ENCODE measurements at places on chromosomes 2 and 18.

DNA sequence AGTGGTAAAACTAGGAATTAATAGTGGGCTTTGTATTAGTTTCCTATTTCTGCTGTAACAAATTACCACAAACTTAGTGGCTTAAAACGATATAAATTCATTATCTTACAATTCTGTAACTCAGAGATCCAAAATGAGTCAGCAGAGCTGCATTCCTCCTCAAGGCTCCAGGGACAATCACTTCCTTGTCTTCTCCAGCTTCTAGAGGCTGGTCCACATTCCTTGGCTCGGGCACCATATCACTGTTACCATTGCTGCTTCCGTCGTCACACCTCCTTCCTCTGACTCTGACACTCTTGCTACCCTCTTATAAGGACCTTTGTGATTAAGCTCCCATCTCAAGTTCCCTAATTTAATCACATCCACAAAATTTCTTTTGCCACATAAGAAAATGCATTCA lies 567.8 kb upstream of the KLHL29 start:
- peak; percentile 12 for DNase-seq

DNA sequence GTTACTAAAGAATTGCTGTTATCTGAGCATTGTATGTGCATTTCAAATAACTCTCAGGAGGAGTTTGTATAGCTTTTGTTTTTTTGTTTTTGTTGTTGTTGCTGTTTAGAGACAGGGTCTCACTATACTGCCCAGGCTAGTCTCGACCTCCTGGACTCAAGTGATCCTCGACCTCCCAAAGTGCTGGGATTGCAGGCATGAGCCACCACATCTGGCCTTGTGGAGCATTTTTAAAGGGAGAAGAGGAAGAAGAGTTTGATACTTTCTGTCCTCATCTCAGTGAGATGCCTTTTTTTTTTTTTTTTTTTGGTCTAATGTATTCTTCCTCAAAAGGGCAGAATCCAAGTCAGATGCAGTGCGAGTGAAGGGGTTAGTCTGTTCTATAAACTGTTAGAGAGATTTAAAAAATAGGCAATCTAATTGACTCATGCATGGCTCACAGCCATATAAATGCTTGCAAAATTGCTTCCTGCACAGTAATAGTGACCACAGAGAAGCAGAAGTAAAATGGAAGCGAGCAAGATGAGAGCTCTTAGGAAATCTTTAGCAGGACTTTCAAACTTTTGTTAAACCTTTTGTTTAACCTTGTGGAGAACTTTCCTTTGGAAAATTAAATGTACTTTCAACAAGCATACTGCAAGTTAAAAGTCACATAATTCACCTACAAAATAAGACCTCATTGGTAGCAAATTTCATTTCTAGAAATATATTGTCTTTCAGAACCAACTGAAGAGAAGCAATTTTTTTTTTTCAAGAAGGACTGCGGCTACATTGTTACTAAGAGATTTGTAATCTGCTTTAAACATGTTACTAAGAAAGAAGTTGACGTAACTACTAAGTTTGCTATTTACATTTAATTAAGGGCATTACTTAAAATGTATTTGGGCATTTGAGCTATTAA lies 52.3 kb upstream of the ROCK1 start:
- DNase-seq, result peak; percentile 90

DNA sequence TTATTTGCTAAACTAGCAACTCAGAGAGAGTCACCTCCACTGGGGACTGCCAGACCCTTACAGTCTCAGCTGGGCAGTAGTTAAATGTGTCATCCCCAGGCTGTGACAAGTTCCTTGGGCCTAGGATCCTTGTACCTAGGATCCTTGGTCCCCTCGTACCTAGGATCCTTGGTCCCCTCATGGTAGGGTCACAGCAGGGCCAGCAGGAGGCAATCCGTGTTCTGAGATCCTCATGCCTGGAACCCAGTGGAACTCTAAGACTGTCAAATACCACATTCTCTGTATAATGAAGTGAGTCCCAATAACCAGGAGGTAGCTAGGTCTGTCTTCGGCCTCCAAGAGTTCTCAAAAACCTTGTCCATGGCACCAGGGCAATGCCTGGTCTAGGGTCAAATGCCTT lies 60.8 kb downstream of the LYPD6B start:
- DNase-seq, result no peak

DNA sequence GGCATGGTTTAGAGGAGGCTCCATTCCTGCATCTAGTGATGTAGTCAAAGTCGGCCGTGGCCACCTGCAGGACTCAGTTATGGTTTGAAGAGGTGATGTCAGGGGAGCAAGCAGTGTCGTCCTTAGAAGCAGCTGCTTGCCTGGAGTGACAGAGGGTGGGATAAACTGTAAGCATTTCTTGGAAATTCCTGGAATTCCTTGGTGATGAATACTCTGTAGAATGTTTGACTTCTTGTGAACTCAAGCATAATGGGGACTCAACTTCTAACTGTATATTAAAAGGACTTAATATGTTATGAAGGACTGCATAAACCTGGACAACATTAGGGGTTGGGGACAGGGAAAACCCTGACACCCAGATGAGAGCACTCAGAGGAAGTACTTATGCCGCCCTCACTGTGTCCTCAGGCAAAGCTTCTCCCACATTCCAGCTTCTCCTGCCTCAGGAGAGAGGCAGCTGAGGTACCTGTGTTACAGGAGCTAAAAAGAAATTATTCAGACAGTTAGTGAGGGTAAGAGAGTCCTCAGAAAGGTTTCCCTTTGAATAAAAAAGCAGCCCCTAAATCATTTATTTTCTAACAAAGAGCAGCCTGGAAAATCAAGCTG lies 459.9 kb upstream of the CELF4 start:
- peak; percentile 16 for DNase-seq

- no peak for DNase-seq
Observed at GRCh38 chr2:138223319-138223718, 259.0 kb downstream of the HNMT start.

DNA sequence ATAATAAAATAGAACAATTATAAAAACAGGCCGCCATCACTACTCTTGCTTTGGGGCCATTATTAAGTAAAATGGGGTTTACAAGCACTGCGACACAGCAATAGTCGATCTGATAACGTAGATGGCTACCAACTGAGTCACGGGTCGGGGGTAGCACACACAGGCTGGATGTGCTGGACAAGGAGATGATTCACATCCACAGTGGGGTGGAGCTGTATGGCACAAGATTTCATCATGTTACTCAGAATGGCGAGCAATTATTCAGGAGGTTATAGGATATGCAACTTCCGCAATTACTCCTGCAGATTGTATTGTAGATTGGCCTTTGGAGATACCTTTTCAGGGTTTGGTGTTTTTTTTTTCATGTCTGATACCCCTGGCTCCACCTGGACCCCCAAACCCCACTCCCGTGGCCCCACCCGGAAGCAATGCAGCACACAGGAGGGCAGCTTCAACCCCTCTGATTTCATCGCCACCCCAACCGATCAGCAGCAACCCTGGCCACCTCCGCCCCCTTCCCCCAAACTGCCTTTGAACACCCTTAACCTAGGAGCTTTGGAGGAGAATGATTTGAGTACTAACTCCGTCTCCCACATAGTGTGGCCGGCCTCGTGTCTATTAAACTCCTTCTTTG lies 21.4 kb upstream of the MLPH start:
- peak; percentile 96 for DNase-seq

GRCh38 chr2:99489063-99489760 lies 605 bp downstream of the REV1 start:
- peak; percentile 37 for DNase-seq

GRCh38 chr2:178425255-178425827 lies 25.6 kb downstream of the PRKRA start:
- no peak for DNase-seq

GRCh38 chr2:99597616-99598015 lies 107.8 kb upstream of the REV1 start:
- peak; percentile 28 for DNase-seq

- DNase-seq, result peak; percentile 63
Observed at GRCh38 chr2:191728750-191729624, 51.1 kb downstream of the NABP1 start.

GRCh38 chr18:5285326-5285725 lies 10.2 kb downstream of the ZBTB14 start:
- DNase-seq, result no peak

- DNase-seq, result no peak
Observed at GRCh38 chr2:241202681-241203080, 14.2 kb downstream of the ANO7 start.

DNA sequence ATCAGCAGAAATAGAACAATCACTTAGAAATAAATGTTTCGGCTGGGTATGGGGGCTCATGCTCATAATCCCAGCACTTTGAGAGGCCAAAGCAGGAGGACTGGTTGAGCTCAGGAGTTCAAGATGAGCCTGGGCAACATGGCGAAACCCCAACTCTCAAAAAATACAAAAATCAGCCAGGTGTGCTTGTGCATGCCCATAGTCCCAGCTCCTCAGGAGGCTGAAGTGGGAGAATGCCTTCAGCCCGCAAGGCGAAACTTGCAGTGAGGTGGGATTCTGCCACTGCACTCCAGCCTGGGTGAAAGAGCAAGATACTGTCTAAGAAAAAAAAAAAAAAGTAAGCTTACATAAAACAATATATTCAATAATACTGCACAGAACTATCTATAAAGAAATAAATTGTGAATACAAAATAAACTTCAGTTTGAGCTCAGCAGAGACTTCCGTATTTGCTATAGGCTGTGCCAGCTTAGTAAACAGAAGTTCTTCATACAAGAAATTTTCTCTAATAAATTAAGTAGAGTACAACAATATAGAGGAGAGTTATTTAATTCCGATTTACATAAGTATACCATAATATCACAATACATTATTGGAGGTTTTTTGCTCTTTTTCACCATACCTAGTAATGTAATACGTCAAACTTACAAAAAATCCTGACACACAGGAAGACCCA lies 43.6 kb downstream of the SRBD1 start:
- no peak for DNase-seq

Data from fibroblast of skin of abdomen (primary cell).